ENCODE measurements at places on chromosomes 1 and 21. TPM values are rescaled to one million over a fixed set of nuclear protein-coding genes. Genes with fewer than 3 reads are reported as not detected.

RPE65 gene
- under 0.01 TPM for total RNA-seq

LCE1E gene
- not detected for total RNA-seq

FAM76A gene
- 8.6 TPM for total RNA-seq

GSTM5 gene
- 0.28 TPM for total RNA-seq

RHCE gene
- total RNA-seq, result 0.54 TPM

FMN2 gene
- total RNA-seq, result 50.0 TPM

AMPD1 gene
- total RNA-seq, result not detected

ZNF683 gene
- not detected for total RNA-seq

BTBD19 gene
- 0.56 TPM for total RNA-seq

MYOM3 gene
- total RNA-seq, result not detected

OPTC gene
- total RNA-seq, result not detected

MMEL1 gene
- under 0.01 TPM for total RNA-seq

SLC45A3 gene
- 1.1 TPM for total RNA-seq

DNA sequence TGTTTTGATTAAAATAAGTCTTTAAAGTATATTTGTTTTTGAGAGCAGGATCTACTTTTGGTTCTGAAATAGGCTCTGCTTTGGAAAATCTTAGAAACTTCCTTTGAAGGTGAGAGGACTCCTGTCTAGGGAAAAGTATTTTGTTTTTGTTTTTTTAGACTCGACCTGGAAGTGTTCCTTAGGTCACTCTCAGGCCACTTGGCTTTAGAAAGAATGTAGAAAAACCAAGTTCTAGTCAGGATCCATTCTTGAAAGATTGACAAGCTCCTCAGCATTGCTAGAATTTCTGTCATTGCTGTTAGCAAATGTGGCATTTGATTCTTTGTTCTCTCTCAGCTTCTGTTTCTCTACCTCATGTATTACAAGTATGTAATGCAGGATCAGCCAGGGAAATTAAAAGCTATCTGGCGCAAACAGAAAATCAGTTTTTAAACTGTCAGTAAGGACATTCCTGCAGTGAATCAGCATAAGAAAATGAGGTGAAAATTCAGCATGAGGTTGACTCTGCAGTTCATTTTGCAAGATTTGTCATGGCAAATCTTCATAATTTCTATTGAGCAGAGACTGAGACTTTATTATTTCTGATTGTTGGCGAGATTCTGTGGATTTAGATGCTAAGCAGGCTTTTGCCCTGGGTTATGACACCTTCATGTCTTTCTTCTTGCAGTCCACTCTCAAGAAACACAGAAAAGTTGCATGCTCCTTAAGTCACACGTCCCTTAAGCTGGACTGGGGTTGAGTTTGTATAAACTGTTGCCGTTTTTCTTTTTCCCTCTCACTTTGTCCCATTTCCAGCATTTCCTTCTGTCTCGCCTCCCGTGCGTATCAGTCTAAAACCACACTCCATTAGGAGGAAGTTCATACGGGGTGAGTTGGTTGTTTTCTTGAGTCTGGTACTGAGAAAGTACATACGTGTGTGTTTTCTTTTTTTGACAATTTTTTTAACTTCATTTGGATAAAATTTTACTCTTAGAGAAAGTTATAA, 12.6 kb downstream of the NTPCR start:
- peak; percentile 62 for DNase-seq
- H3K27ac ChIP-seq, result peak overlapping the region; percentile 79
- peak overlapping the region; percentile 17 for H3K4me3 ChIP-seq
- H3K4me1 ChIP-seq, result peaks cover 7% of the 10 kb centered on the region
- H3K27me3 ChIP-seq, result no peaks in the 10 kb centered on the region

- H3K4me1 ChIP-seq, result no peaks in the 10 kb centered on the region
- no peaks in the 10 kb centered on the region for H3K27me3 ChIP-seq
- H3K27ac ChIP-seq, result no peak overlapping the region
- no peaks in the 10 kb centered on the region for H3K36me3 ChIP-seq
- DNase-seq, result no peak
Observed at GRCh38 chr1:168945870-168946269, 160.6 kb upstream of the ATP1B1 start.

GRCh38 chr1:174273190-174273589, 113.9 kb downstream of the RABGAP1L start:
- H3K4me3 ChIP-seq, result no peak overlapping the region
- H3K27ac ChIP-seq, result no peak overlapping the region
- H3K36me3 ChIP-seq, result no peaks in the 10 kb centered on the region
- no peaks in the 10 kb centered on the region for H3K4me1 ChIP-seq

- H3K4me3 ChIP-seq, result peak overlapping the region; percentile 94
- H3K27me3 ChIP-seq, result no peaks in the 10 kb centered on the region
- no peaks in the 10 kb centered on the region for H3K36me3 ChIP-seq
- peak overlapping the region; percentile 64 for H3K27ac ChIP-seq
- DNase-seq, result peak; percentile 60
Observed at GRCh38 chr1:15849775-15850324, 2.3 kb downstream of the SPEN start.

GRCh38 chr1:108962681-108963051, 618 bp downstream of the CLCC1 start:
- H3K4me3 ChIP-seq, result peak overlapping the region; percentile 100
- 0 out of 2 replicates have a peak, but pooled peaks cover 2% of the 10 kb centered on the region for H3K4me1 ChIP-seq
- H3K36me3 ChIP-seq, result no peaks in the 10 kb centered on the region
- peak; percentile 6 for DNase-seq
- H3K27me3 ChIP-seq, result no peaks in the 10 kb centered on the region

DNA sequence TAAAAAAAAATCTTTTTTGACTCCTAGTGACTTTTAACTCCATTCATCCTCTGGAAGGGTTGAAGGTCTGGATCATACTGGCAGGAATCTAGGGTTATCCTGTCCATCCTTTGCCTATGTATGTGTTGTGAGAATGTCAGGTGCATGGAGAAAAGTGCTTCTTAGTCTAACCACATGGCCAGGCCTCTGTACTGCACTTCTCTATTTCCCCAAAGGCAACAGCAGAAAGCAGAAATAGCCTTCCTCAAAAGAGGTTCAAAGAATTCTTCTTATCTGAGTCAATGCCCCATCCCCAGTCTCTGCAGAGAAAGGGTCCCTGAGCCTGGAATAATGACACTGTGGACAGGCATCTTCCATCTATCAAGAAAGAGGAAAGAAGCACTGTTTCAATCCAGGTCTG, 85.7 kb upstream of the CD34 start:
- no peak for DNase-seq
- no peaks in the 10 kb centered on the region for H3K36me3 ChIP-seq
- H3K27me3 ChIP-seq, result peaks cover 10% of the 10 kb centered on the region
- H3K4me3 ChIP-seq, result no peak overlapping the region

DNA sequence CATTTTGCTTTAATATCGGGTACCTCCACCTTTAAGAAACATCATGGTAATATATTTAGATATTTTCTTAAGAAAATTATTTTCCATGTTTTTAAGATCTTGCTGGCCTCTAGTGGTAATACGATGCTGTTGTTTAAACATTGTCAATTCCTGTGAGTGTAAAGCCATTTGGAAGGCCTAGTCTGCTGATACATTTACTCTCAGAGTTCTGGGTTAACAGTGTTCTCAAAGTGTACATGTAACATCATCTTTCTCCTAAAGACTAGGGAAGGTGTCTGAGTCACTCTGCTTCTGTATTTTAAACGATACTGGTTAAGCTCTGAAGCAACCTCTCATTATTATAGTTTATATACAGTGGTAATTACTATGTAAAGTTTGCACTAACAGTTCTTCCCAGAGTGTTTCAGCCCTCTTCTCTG, 189.1 kb downstream of the RASAL2 start:
- no peaks in the 10 kb centered on the region for H3K36me3 ChIP-seq
- DNase-seq, result peak; percentile 86
- no peak overlapping the region for H3K4me3 ChIP-seq
- H3K27ac ChIP-seq, result no peak overlapping the region
- H3K27me3 ChIP-seq, result no peaks in the 10 kb centered on the region

GRCh38 chr1:194300776-194301175, 1114.4 kb upstream of the B3GALT2 start:
- H3K4me1 ChIP-seq, result no peaks in the 10 kb centered on the region
- no peaks in the 10 kb centered on the region for H3K36me3 ChIP-seq
- H3K4me3 ChIP-seq, result no peak overlapping the region
- H3K27ac ChIP-seq, result no peak overlapping the region
- no peak for DNase-seq

DNA sequence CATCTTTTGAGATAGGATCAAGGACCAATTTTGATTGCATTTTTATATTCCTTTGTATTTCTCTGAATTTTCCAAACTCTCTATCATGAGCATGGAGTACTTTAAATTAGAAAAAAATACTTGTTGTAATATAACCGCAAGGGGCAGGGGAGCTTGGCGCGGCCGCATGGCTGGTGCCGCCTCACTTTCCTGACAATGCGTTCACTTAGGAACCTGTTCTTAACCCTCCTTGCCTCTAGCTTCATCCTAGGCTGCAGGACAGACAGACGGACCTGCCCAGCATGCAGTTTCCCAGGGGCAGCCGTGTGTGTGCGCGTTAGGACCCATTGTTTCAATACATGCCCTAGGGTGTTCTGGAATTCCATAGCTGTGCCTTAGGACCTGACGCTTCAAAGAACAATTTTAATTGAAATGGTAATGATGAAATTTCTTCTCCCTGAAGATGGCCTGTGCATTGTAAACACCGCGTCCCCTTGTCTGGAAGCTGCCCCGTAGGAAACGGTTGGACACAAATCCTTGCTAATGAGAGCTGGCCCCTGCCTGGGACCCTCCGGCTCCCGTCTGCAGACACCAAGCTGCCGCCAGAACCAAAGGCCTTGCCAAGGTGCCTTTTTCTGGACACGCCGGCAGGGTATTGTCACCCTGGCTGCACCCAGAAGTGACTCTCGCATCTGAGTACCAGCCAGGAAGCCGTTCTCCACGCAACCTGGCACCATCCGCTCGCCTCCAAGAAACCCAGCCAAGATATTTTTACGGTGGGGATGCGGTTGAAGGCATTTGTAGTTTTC, 466.4 kb downstream of the NPHP4 start:
- DNase-seq, result no peak
- no peaks in the 10 kb centered on the region for H3K27me3 ChIP-seq
- H3K27ac ChIP-seq, result no peak overlapping the region

DNA sequence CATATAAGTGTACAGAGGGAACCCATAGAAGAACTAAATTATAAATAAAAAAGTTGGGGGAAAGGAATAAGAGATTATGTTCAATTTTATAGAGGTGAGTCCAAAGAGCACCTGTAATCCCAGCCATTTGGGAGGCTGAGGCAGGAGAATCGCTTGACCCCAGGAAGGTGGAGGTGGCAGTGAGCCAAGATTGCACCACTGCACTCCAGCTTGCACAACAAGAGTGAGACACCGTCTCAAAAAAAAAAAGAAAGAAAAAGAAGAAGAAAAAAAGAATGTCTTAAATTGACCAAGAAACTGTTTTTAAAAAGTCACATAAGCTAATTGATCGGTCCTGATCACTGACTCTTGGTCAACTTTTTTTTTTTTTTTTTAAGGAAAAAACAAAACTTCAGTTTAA, 19.1 kb upstream of the ATF3 start:
- no peaks in the 10 kb centered on the region for H3K36me3 ChIP-seq
- H3K27ac ChIP-seq, result no peak overlapping the region
- H3K4me3 ChIP-seq, result no peak overlapping the region
- H3K4me1 ChIP-seq, result peaks cover 8% of the 10 kb centered on the region

DNA sequence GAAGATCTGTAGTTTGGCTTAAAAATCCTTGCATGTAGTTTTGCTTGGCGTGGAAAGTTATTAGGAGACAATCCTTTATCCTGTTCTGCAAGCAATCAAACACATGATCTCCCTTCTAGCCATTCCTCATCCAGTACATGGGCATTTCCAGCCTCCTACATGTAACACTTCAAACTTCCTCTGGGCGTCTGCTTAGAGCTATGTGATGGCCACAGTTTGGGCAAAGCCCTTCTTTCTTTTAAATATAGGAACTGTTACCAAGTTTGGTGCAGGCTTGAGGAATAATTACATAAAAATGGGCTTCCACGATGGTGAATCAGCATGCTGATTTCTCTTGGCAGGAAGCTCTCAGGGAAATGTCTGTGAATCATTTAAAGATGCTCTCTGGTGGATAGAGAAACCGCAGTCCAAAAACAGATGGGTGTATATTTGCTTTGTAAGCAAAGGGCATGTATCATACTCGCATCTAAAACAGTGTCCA, 176.9 kb upstream of the FMN2 start:
- H3K27me3 ChIP-seq, result no peaks in the 10 kb centered on the region
- H3K4me3 ChIP-seq, result no peak overlapping the region
- peak; percentile 81 for DNase-seq

DNA sequence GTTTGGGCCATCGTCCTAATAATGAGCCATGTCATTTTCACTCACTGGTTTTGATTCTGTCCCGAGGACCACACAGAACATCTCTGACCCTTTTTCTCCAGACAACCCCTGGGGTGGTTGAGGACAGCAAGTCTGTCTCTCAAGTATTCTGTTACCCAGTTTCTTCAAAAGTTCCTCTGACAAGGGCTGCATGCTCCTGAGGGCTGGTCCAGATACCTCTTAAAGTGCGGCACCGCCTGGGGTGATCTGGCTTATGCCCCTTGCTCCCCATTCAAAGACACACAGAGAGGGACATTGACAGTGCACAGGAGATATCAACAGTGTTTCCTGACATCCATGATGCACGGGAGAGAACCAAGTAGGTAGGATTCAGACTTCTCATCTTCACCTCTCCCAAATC, 132.9 kb upstream of the EDN2 start:
- H3K4me3 ChIP-seq, result no peak overlapping the region
- no peak overlapping the region for H3K27ac ChIP-seq
- H3K4me1 ChIP-seq, result peaks cover 20% of the 10 kb centered on the region
- H3K36me3 ChIP-seq, result no peaks in the 10 kb centered on the region
- no peaks in the 10 kb centered on the region for H3K27me3 ChIP-seq

DNA sequence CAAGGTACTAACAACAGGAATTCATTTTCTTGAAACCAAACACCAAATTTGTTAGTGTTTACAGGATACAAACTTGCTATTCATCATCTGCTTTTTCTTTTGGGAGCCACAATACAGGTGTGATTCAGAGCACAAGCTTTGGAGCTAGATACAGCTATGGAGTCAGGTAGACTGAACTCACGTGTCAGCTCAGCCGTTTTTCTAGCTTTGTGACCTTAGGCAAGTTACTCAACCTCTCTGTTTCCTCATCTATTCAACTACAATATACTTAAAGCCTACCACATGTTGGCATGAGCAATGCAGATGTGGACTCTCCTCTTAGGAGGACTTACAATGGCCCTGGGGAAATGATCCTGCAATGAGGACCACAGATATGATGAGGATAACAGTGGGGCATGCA, 6.3 kb downstream of the HTR1D start:
- no peaks in the 10 kb centered on the region for H3K36me3 ChIP-seq
- DNase-seq, result no peak
- H3K27ac ChIP-seq, result no peak overlapping the region
- H3K4me3 ChIP-seq, result no peak overlapping the region
- H3K27me3 ChIP-seq, result peaks cover 45% of the 10 kb centered on the region

DNA sequence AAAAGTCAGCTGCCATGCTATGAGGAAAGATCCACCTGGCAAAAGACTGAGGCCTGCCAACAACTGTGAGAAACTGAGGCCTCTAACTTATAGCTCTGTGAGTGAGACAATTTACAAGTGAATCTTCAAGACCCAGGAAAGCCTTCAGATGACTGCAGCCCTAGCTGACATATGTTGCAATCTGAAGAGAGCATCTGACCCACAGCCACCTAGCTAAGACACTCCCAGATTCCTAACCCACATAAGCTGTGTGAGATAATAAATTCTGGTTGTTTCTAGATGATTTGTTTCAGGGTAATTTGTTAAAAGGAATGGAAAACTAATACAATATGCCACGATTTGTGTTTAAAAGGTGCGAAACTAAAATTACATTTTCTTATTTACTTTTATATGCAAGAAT, 55.1 kb downstream of the HFM1 start:
- H3K4me1 ChIP-seq, result no peaks in the 10 kb centered on the region
- no peak overlapping the region for H3K4me3 ChIP-seq
- DNase-seq, result no peak
- H3K36me3 ChIP-seq, result no peaks in the 10 kb centered on the region
- no peak overlapping the region for H3K27ac ChIP-seq

GRCh38 chr1:35945327-35945726, 14.4 kb downstream of the AGO3 start:
- peaks cover 2% of the 10 kb centered on the region for H3K36me3 ChIP-seq
- peaks cover 8% of the 10 kb centered on the region for H3K4me1 ChIP-seq
- H3K4me3 ChIP-seq, result no peak overlapping the region
- DNase-seq, result no peak
- no peak overlapping the region for H3K27ac ChIP-seq

Data from IMR-90 (cell line).